ENCODE measurements at places on chromosomes 1 and 21. TPM values are rescaled to one million over a fixed set of nuclear protein-coding genes. Genes with fewer than 3 reads are reported as not detected.

Gene NTRK1
- polyA plus RNA-seq: not detected

Gene GPR89A
- 14.8 TPM for polyA plus RNA-seq

Gene TARS2
- polyA plus RNA-seq: 37.4 TPM

Gene ZNF672
- polyA plus RNA-seq: 46.3 TPM

Gene MMP23B
- polyA plus RNA-seq: 0.93 TPM

Gene FCER1A
- polyA plus RNA-seq: not detected

Gene MUL1
- 37.1 TPM for polyA plus RNA-seq

Gene TMEM52
- polyA plus RNA-seq: not detected

Gene NPHS2
- polyA plus RNA-seq: not detected
